ENCODE measurements at places on chromosomes 5 and 9.

GRCh38 chr5:14032918-14033317 lies 88.4 kb upstream of the DNAH5 start:
- no peak for DNase-seq

DNA sequence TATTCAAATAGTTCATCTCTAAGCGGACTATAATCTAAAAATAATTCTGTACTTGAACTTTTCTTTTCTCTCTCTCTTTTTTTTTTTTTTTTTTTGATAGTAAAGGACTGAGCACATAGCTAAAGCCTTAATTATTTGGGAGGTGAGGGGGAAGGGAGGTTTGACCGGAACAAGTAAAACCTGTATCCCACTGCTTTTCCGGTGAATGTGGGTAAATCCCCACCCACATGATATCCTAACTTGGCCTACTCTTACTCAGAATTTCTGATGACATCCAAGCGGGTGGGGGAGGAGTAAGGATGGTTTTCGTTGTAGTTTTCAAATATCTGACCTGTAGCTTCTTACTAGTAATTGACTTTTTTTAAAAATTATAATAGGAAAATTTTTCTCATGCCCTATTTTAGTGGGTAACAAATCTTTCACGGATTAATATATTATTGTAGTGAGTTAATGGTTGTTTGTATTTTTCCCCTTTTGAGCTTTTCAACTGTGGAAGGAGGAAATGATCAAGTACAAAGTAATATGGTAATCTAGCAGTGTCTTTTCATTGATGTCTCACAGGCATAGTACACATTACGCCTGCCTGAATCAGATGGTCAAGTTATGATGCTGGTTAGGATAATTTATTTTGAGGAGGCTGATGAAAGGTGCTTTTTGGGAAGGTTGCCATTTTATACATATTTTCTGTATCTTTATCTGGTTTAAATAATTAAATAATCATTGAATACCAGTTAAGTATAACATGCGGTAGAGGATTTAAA lies 2.2 kb upstream of the ELL2 start:
- DNase-seq: no peak

- no peak for DNase-seq
These were observed 674 bp downstream of the C5orf15 start for GRCh38 chr5:133967698-133968203.

- no peak for DNase-seq
These were observed 75.8 kb upstream of the PCAT7 start for GRCh38 chr9:94478755-94479730.

DNA sequence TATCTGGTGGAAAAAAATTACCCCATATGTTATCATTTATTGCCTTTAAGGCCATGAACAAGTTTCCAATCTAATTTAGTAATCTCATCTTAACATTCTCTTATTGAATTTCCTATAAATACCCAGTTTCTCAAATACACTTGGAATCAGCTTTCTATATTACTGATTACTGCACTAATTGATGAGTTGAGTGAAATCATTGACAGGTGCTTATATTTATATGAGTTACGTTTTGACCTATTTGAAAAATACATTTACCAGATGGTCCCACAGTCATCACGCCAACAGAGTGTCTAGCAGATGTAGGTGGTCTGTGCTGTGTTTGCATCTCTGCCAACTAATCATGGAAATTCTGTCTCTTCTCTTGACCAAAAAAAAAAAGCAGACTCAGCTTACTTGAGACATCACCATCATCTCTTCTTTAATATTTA lies 307.3 kb upstream of the NREP start:
- no peak for DNase-seq

DNA sequence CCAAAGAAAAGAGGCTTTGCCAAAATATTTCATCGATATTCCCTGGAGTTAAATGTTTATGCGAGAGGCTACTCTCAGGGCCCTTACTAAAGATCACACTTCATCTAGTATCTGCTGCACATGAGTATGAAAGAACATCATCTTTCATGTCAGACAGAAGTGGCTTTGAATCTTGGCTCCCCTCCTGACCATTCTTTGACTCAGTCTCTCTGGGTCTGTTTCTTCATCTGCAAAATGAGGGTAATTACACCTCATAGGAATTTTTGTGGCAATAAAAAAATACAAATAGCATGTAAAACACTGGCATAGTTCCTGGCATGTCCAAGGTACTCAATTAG lies 58.1 kb downstream of the SLIT3 start:
- DNase-seq: no peak

- DNase-seq: no peak
These were observed 234.2 kb downstream of the SYK start for GRCh38 chr9:91035825-91036208.

- no peak for DNase-seq
These were observed 23.7 kb downstream of the SLC6A7 start for GRCh38 chr5:150213530-150213929.

GRCh38 chr9:32955655-32956478 lies 45.6 kb downstream of the APTX start:
- no peak for DNase-seq

- no peak for DNase-seq
These were observed 279.0 kb downstream of the GLIS3 start for GRCh38 chr9:4020755-4021296.

DNA sequence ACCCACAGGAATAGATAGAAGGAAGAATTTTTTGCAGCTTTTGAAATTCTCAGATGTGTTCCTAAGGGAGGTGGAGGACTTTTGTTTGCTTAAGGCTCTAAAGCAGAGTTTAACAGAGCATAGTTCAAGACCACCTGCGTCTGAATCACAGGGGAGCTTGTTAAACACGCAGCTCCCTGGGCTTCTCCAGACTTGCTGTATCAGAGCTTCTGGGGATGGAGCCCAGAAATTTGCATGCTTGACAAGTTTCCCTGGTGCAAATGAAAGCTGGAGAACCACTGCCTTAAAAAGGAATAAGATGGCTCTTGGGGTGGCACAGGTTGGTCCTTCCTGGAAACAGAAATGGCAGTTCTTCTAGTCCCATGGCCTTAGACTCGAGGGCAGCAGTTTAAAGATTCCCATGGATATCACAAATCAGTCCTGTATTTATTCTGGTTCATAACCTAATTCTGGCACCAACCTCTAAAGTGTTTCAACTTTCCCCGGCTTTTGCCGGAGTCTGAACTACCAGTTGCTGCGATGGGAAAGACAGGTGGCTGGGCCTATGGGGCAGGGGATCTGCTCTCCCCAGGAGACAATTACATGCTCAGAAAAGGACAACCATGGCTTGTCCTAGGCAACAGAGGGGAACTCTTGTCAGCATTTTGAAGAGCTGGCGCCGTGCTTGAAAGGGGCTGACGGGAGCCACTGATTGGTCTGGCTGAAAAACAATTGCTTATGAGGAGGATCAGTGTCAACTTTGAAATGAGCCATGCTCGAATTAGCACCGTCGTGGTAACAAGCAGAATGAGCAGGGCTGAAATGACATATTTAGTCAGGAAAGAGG lies 599.6 kb downstream of the CCDC171 start:
- no peak for DNase-seq

GRCh38 chr9:100720922-100721321 lies 143.0 kb downstream of the CAVIN4 start:
- no peak for DNase-seq

DNA sequence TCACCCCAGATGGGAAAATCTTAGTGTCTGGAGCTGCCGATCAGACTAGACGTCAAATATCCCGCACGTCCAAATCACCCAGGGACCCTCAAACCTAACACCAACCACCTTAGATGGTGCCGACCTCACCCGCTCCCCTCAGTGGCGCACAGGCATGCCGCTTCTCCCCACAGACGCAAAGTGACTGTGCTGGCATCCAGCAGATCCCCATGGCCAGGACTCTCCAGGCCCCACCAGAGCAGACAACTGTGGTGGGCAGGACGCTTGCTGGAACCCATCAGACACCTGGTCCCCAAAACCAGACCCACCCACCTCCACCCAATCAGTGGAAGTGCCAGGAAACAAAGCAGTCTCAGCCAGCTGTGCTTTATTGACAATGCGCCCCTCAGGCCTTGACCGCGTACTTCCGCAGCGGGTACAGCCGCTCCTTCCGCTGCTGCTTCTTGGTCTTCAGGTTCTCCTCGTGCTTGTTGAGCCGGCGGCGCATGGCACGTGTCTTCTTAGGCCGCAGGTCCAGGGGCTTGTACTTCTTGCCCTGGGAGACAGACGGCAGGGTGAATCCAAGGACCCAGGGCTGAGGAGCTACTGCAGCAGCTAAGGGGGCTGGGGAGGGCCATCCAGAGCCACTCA lies 4.1 kb downstream of the RPL35 start:
- DNase-seq: no peak

GRCh38 chr5:140219068-140219991 lies 44.3 kb downstream of the CYSTM1 start:
- no peak for DNase-seq

- no peak for DNase-seq
These were observed 145.1 kb upstream of the IRX2 start for GRCh38 chr5:2896371-2897275.

- DNase-seq: no peak
These were observed 310.9 kb downstream of the BNC2 start for GRCh38 chr9:16559418-16560188.

- DNase-seq: no peak
These were observed 17.3 kb upstream of the EGFL7 start for GRCh38 chr9:136645352-136645902.

GRCh38 chr9:35232867-35233544 lies 71.2 kb downstream of the UNC13B start:
- DNase-seq: no peak

- no peak for DNase-seq
These were observed 832.0 kb downstream of the TLR4 start for GRCh38 chr9:118536153-118536552.

DNA sequence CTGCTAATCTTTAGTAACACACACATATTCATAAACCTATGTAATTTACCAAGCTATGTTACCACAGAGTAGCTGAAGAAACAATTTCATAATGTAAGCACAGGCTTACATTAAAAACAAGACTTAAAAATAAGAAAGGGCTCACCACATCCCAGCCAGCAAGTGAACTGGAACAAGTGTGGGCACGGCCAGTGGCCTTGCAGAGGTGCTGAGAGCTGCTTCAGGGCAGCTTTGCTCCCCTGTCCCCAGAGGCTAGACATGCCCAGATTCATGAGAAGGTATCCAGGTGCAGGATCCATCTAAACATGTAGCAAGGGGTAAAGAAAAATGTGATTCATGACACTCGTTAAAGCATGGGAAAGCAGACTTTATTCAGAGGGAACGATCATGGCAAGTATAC lies 62.0 kb upstream of the CKS2 start:
- DNase-seq: no peak

DNA sequence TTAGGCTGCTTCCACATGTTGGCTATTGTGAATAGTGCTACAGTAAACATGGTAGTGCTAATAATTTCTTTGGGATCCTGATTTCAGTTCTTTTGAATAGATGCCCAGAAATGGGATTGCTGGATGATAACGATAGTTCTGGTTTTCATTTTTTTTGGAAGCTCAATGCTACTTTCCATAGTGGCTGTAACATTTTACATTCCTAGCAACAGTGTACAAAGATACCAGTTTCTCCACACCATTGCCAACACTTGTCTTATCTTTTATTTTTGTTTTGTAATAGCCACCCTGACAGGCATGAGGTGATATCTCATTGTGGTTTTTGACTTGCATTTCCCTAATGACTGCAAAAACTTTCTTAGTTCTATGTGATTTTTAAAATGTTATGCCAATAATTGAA lies 68.8 kb upstream of the LRRC70 start:
- DNase-seq: no peak

GRCh38 chr5:67221487-67222242 lies 25.1 kb upstream of the CD180 start:
- DNase-seq: no peak

DNA sequence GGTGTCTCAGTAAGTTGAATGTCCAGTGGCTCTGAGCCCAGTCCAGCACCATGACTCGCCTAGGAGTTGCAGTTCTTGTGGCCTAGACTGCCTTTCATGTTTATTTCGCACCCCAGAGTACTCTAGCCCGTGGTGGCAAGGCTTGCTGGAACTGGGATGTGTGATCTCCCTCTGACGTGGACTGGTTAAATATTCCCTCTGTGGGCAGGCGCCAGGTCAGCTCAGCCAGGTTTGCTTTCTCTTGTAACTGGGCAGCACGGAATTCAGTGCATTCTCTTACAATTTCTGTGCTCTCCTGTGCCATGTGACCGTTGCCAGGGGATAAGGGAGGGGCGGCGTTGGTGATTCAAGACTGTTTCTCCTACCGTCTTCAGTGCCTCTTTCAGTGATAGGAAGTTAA lies 270.8 kb downstream of the KDM4C start:
- DNase-seq: no peak

GRCh38 chr5:137142346-137142745 lies 356.8 kb downstream of the SPOCK1 start:
- DNase-seq: no peak

DNA sequence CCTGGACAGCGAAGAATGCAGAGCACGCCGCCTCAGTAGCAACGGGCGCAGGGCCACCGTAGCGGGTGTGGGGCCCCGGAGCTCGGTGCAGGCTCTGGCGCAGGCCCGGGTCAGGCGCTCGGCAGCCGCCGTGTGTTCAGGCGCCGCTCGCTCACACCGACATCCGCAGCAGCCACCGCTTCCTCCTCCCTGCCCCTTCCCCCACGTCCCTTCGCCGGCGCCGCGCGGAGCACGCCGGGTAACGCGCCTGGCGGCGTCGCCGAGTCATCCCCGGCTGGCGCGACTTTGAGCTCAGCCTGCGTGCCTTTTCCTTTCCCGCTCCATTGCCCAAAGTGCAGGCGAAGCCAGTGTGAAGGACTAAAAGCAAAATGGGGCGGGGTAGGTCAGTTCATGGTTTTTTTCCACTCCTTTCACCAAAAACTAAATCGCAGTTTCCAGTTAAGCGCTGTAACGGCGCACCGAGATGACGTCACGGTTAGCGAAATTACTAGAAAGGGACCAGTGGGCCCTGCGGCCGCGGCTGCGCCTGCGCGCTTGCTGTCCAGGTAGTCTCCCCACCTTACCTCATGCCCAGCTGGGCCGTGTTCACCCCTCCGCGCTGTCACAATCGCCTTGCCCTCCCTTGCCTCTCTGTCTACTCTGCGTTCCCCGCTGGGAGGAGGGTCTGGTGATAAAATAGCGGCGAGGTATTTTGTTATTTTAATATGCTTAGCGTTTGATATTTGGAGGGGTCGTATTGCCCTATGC lies at the start of gene UBQLN1:
UBQLN1 (minus strand) TSS at position 191 of the 747 bp plus-strand sequence. CDS start 279 bp downstream, outside the sequence.
- DNase-seq: peak; percentile 85

GRCh38 chr5:74945561-74946165 lies 79.5 kb upstream of the FAM169A start:
- peak; percentile 20 for DNase-seq

- DNase-seq: no peak
These were observed 79.3 kb downstream of the BRINP1 start for GRCh38 chr9:119289740-119290433.

DNA sequence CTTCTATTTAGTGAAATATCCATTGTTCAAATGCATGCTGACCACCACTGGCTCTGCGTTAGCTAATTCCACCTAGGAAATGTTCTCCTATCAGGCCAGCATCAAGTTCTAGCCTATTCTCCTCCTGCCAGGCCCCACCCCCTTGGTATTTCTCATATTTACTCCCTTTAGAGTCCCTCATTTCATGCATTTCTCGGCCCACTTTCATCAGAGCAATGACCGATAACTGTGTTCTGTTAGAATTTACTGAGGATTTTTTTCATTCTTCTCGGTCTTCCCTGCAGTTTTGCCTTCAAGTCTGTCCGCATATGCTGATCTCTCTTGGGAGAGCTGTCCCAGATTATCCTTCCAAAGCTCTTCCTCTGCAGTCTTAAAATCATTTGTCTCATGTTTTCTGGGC lies 143.4 kb downstream of the GOLPH3 start:
- no peak for DNase-seq

- no peak for DNase-seq
These were observed 114.1 kb downstream of the MUSK start for GRCh38 chr9:110782701-110783100.

GRCh38 chr9:6590772-6591384 lies 54.7 kb downstream of the GLDC start:
- no peak for DNase-seq

All from activated CD4-positive, alpha-beta T cell treated with anti-CD3 and anti-CD28 coated beads for 24 hours (primary cell).